GM04504 (cell line): ENCODE measurements at places on chromosomes 6 and 20.

- no peak for DNase-seq
Observed at GRCh38 chr20:18077157-18077556, 19.4 kb upstream of the OVOL2 start.

DNA sequence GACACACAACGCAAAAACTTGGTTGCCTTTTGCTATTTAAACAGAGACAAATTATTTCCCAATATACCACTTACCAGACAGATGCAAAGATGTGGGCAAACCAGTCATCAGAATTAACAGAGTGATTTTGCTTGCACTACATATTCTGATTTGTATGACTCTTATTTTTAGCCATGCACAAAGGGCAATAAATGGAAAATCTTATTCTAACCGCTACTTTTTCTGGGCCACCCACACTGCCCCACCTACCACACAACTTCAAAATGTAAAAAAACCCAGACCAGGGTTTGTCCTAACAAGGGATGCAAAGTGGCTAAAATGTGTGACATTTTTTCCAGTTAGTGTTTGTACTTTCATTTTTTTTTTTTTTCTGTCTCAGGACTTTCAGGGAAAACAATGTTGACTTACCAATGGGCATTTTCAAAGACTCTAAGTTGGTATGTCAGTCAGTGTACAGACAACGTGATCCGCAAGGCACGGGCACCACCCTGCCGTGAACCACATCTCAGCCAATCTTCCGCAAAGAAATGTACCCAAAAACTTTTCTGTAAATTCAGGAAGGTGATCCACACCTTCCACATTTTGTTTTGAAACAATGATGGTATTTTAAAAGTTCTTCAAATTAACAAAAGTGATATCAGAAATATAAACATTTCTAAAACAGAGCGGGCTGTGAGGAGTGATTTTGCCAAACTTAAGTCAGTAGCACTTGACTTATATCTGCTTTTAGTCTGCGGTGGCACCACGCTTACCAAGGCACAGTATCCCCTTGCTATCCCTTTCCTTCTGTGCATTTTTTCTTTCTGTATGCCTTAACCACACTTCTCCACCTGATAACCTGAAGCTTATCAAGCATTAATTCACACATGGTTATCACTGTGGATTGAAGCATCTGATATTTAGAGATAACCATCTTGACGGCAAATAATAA, 185.6 kb downstream of the GJA10 start:
- DNase-seq: no peak

DNA sequence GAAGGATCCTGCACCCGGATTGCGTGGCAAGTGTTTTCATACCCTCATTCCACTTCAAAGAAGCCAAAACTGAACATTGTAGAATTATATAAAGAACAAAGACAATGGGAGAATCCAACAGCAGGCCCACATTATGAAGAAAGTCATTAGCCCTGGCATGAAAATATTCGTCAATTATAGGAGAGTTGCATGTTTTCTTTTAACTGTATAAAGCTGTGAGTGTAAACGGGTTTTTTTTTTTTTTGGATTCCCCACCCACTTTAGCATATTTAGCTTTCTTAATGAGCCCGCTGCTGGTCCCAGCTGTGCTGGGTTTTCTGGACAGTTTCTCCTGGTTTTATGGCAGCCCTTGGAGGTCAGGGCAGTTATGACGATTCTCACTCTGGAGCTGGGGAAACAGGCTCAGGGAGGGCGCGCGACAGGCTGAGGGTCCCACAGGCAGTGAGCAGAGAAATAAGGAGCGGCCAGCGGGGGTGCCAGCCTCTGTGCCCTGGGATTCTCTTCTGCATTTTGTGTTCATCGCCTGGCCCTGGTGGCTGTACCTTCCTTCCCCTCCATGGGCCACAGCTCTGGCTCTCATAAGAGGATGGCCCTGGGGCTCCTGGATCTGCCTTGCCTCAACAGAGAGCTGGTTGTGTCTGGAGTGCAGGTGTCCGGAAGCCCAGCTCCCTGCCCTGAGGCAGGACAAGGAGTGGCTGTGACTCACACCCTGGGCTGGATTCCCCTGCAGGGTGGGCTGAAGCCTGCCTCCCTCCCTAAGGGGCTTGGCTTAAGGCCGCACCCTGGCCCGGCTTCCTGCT, 24.1 kb upstream of the SULF2 start:
- no peak for DNase-seq

GRCh38 chr6:1068068-1068467, 243.8 kb upstream of the FOXQ1 start:
- DNase-seq: no peak

DNA sequence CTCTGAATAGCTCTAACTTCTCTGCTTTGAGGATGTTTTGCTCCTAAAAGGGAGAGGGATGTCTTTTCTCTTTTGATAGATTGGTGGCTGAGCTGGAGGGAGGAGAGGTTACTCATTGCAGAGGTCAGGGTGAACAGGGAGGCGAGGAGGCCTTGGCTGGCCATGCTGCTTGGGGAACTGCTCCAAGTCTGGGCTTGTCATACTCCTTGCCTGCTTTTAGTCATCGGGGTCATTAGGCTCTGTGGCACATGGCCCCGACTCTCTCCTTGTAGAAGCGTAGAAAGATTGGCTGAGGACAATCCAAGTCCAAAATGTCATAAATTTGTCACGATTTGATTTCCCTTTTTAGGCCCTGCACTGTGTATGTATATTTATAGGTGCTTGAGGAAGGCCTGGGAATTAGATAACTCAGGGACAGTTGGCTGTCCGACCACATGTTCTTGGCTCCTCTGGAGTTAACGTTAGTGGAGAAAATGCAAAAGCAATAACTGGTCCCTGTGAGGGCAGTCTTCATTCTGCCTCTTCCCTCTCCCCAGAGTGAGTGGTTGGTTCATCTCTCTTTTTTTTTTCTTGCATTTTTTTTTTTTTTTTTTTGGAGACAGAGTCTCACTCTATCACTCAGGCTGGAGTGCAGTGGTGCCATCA, 160.1 kb downstream of the SCP2D1 start:
- DNase-seq: no peak

GRCh38 chr6:112269979-112270566, 15.7 kb upstream of the LAMA4 start:
- DNase-seq: no peak
